ENCODE measurements at places on chromosomes 2 and 18.

- DNase-seq: no peak
Measured at GRCh38 chr2:230582851-230583283, 129.8 kb upstream of the CAB39 start.

DNA sequence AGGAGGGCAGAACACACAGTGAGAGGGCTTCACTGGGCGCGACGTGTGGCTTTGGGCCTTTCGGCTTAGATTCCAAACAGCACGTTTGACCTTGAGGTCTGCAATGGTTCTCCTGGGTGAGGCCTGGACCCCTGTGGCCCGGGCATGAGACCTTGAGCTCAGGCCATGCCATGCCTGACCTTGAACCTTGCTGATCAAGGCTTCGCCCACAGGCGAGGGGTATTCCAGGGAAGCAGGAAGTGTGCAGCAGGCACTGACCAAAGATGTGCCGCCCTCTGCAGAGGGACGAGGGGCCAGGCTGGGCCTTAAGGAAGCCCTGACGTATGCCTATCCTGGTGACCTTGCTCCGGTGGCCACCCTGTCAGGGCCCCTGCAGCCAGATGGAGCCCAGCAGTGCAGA lies 178.3 kb upstream of the HDAC4 start:
- no peak for DNase-seq

DNA sequence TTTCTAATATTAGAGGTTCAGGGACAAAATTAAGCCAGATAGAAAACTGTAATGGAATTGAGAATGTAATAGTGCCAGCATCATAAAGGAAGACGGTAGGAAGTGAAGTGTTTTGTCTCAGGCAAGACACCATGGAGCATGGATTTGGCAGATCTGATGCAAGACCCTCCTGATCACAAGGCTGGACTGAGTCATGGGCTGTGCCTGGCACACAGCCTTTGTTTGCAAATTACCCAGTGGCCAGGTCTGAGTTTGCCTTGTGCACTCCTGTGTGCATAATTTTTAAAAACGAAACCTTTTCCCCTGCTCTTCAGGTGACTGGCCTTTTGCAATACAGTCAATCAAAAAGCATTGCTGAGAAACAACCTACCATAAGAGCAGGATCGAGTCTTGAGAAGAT lies 2.0 kb upstream of the UPP2 start:
- DNase-seq: no peak

- DNase-seq: no peak
Measured at GRCh38 chr18:37322492-37323035, 243.0 kb downstream of the CELF4 start.

- no peak for DNase-seq
Measured at GRCh38 chr2:168272225-168272624, 24.8 kb upstream of the STK39 start.

GRCh38 chr2:219638217-219638947 lies 11.0 kb downstream of the SLC4A3 start:
- no peak for DNase-seq

- no peak for DNase-seq
Measured at GRCh38 chr2:98037666-98038336, 42.1 kb upstream of the TMEM131 start.

All from stimulated activated CD4-positive, alpha-beta T cell treated with anti-CD3 and anti-CD28 coated beads, Interleukin-15, amount 100 ng/mL, for 1 hour (primary cell).